Hippocampal formation (tissue), 2 donors: ENCODE measurements at places on chromosomes 16 and 17.

GRCh38 chr16:14489460-14489859 is 140.6 kb downstream of the PARN start:
- DNase-seq, result no peak

DNA sequence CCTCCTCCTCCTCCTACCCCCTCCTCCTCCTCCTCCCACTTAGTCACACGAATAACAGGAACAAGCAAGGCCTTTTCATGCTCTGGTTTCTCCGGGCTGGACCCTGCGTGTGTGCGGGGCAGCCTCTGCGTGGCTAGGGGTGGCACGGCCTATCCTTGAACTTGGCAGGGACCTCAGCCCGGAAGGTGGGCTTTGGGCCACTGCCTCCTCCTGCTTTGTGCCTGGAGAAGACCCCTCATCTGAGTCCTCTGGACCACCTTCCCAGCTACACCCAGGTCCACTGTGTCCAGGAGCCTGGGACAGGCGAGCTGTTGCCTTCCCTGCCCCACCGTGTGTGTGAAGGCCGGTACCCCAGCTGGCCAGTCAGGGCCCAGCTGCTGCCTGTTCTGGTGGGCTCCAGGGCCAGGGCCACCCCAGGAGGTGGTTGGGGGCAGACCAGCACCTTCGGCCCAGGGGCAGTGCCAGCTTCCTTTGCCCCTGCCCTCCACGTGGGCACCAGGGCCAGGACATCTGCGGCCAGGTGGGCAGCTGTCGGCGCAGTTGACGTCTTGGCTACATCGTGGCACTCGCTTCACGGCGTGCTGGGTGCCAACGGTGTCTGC is 35.4 kb downstream of the GINS2 start:
- peak; percentile 57 for DNase-seq

DNA sequence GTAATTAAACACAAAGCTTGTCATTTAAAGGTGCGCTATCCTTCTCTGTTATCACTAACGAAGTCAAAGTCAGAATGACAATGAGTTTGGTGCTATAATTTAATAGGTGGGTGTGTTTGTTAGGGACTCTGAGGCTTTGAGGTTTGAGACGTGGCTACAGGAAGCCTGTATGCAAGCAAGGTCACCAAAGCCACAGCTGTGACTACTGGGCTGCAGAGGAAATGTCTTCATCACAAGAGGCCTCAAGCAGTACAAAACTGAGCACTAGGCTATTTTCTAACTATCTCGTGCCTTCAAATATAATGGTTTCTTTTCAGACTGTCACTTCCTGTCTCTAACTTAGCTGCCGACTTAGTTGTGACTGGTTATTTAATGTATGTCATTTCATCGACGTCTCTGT is 141.2 kb downstream of the AATF start:
- DNase-seq, result no peak

DNA sequence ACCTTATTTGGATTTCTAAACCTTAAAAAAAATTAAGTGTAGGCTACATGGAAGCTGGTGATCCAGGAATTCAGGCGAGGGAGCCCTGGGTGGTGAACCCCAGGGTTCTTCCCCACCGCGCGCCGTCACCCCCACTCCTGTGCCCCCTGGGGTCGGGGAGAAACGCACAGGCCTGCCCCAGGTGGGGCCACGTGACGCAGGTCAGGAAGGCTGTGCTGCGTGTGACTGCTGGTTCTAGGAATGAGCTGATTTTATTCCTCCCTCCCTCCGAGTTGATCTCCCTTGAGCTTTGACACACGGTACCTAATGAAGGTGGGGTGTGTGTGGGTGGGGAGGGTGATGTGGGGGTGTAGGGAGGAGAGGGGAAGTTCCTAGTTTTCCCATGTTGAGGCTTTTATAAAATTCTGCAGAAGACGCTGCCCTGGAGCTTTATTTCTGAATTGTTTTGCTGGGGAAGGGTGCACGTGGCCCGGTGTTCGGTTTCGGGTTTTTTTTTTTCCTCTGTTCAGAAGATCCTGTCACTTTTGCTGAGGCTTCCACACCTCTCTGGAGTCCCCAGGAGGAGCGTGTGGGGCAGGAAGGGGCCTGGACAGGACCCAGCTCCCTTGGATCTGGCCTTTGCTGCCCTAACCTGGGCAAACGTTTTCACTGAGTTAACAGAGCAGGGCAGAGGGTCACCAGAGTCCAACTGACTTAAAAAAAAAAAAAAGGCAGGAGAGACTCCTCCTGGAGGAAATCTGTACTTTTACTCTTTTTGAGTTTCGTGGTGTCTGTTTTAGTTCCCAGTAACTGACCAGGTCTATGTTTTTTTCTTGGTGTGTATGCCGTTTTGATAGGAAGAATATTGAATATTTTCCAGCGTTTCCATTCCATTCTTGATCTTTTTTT is 55.8 kb upstream of the GSE1 start:
- DNase-seq, result no peak

- DNase-seq, result no peak
These were observed 31.3 kb downstream of the SLC39A11 start for GRCh38 chr17:73061161-73061560.

DNA sequence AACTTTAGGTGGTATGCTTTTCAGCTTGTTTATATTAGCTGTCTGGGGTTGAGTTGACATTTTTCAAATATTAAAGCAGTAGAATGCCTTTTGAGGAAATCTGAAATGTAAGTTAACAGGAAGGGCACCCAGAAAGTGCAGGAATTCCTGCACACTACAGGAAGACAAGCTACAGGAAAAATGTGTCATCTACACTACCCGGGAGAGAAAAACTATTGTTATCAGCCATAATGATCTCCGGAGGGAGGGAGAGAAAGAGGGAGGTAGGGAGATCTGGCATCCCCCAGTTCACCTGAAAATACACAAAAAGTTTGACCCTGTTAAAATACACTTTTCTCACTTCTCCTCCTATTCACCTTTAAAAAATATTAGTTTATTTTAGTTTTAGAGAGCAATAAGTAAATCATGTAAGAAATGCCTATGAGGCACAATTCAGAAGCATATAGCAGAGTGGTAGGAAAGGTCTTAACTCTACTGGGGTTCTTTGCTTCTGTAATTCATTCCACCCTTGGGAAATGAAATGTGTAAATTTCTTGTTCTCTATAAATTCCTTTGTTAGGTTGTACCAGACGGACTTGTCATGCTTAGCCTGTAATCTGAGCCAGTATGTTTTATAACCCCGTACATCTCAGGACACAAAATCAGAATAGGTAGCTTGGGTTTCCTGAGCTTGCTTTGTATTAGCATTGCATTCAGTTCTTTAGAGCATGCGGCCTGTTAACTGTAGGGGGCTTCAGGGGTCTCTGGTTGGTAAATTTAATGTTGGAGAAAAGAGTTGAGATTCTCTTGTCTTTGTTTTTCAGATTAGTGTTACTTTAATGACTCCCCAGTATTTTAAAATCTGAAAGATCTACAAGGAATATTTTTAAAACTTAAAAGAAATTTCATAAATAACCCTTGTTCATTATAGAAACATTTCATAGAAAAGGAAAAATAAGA is 3.3 kb downstream of the MAP2K6 start:
- DNase-seq, result no peak

DNA sequence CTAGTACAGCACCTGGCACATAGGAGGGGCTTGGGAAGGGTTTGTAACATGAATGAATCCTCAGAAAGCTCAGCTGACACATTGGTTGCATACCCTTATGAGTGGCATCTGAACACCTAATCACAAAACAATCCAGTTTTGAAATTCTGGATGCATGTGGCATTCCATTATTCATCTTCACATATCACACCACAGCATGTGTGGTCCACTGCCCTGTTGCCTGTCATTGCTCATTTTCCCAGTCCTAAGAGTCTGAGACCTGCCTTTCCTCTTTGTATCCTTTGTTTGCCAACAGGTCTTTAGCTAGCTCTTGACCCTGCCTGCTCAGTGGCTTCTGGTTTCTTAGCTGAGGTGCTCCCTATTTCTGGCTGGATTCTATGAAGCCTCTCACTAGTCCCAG is 170.8 kb upstream of the ASIC2 start:
- DNase-seq, result no peak

GRCh38 chr17:28426081-28426519 is 20.1 kb upstream of the SLC46A1 start:
- no peak for DNase-seq

DNA sequence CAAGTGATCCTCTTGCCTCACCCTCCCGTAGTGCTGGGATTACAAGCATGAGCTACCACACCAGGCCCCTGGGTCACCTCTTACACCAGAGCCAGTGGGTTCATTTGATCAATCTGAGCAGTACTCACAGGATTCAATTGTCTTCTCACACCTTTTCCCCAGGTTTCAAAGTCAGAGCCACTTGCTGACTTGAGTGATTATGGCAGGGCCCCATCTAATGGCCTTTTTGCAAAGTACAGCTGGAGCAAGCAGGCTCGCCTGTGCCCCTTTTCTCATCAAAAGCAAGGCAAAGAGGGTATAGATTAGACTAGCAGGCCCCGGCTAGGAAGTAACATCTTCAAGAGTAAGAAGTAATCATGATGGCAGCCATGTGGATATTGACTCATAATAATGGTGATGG is 114.8 kb upstream of the NOL11 start:
- DNase-seq, result no peak

- no peak for DNase-seq
These were observed 121.4 kb upstream of the WSCD1 start for GRCh38 chr17:5948811-5949210.

DNA sequence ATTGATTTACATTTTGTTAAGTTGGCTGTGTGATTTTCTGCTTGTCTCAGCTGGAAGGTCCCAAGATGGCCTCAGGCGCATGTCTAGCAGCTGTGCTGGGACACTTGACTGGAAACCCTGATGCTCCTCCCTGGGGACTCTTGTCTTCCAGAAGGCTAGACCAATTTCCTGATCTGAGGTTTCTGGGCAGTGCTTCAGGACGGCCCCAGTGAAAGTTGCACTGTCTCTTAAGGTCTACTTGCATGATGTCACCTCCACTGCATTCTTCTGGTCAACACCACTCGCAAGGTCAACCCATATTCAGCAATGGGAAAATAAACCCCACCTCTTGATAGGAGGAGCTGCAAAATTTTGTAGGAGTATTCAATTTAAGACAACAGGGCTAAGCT is 116.0 kb downstream of the SALL1 start:
- DNase-seq, result no peak

GRCh38 chr17:83061586-83061985 is 17.8 kb upstream of the METRNL start:
- no peak for DNase-seq

- no peak for DNase-seq
These were observed 20.1 kb downstream of the RAB40C start for GRCh38 chr16:609984-610383.

GRCh38 chr17:45172541-45173286 is 11.0 kb downstream of the HEXIM2 start:
- DNase-seq, result peak; percentile 87

DNA sequence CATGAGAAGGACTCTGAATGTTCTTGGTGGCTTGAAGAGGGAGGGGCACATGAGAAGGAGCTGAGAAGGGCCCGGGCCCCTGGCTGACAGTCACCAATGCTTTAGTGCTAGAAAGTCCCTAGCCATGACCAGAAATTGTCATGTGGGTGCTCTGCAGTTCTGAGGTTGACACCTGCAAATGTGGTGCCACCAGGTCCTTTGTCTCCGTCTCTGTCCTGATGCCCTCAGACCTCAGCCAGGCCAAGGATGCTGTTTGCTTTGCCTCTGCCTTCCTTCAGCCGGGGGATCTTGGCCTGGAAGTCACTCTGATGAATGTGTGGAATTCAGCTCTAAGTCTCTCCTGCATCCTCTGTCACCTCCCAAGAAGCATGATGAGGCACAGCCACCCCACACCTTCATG is 63.6 kb downstream of the TNFRSF13B start:
- no peak for DNase-seq

GRCh38 chr16:70437582-70438557 is 1.0 kb downstream of the ST3GAL2 start:
- DNase-seq, result no peak

DNA sequence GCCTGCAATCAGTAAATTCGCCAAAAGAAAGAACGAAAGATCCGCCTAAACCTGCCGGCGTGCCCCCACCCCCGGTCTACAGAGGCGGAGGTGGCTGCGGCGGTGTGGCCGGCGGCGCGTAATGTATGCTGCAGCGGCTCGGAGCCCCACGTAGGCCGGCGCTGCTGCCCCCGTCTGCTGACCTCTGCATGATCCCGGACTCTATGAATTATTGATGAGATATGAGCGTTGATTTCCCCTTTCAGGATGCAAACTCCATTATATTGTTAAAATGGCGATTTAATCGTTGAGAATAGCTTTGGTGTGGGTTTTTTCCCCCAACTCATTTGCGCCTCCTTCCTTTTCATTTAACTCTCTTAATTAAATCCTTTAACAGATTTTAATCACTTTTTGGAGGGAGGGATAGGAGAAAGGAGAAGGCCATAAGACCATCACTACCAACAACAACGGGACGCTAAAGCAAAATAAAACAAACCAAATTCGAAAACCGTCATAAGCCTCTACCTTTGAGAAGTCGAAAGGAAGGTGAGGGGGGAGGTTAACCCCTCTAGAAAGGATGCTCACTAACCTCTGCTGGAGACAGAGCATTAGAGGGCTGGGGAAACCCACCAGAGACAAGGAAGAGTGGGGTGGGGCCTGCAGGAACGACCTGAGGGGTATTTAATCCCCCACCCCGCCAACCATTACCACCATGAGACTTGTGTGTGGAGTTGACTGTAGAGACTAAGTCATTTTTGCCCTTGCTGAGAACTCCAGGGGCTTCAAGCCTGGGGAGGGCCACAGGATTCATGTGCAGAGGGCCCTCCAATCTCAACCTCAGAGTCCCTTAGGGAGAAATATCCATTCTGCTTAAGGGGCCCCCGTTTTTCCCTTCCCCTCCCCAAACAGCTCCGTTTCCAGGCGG is 3.4 kb downstream of the HOXB3 start:
- DNase-seq, result no peak

GRCh38 chr16:84989749-84990620 is 21.4 kb downstream of the ZDHHC7 start:
- DNase-seq, result no peak

DNA sequence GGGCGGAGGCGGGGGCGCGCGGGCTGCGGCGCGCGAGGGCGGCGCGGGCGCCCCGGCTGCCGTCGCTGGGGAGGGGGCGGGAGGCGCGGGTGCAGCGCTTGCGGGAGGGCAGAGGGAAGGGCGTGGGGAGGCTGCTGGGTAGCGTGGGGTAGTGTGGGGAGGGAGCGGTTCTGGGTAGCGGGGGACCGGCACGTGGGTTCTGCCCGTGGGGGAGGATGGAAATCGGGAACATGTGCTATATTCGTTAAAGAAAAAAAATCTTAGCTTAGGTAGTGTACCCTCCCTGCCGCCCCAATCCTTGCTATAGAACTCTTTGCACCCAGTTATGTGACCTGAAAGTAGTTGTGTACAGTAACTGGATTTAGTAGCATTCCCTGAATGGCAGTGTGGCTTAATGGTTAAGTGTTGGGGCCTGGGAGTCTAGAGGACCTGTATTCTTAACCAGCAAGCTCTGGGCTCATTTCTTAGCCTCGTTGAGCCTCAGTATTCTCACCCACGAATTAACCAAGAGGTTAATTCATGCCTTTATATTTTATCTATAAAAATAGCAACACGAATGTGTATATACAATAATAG is 646 bp downstream of the RABEP1 start:
- DNase-seq, result no peak
